LHCN-M2 (cell line): ENCODE measurements at places on chromosomes 1 and 21.

GRCh38 chr1:21289700-21290545 lies at the start of gene ECE1:
Gene ECE1 (minus strand): TSS chr1:21290463. CDS start chr1:21290414, 49 bp downstream.
- DNase-seq = no peak

GRCh38 chr1:118783095-118783758 lies 204.9 kb downstream of the TBX15 start:
- DNase-seq = no peak

DNA sequence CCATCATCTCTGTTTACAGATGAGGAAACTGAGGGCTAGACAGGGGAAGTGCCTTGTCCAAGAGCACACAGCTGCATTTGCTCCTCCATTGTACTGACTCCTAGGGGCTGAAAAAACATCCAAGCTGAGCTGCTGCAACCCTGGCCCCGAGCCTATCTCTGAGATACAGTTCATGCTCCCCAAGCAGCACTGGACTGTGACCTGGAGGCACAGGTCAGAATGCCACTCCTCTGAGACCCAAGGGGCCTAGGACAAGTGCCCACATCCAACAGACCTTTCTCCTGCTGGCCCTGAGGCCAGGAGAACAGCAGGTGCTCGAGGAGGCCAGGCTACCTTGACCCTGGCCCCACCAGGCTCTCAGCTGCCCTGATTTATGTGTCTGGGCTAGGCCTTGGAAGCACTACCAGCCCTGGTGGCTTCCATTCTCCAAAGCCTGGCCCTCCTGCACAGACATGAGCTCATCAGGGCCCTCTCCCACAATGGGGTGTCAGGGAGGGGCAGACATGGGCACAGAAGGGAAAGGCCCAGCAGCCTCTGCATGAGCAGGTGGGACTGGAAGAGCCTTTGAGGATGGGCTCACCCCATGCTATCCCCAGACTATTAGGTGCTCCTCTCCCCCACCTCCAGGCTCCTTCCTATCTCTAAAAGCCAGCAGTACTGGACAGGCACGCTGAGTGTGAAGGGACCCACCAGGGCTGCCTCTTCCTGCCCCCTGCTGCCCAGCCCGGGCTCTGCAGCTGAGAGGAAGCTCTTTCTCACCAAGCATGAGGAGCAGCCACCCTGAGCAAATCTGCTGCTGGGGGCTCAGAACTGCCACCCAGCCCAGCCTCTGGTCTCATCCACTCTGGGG lies 18.8 kb downstream of the ADGRB2 start:
- DNase-seq = peak; percentile 43

DNA sequence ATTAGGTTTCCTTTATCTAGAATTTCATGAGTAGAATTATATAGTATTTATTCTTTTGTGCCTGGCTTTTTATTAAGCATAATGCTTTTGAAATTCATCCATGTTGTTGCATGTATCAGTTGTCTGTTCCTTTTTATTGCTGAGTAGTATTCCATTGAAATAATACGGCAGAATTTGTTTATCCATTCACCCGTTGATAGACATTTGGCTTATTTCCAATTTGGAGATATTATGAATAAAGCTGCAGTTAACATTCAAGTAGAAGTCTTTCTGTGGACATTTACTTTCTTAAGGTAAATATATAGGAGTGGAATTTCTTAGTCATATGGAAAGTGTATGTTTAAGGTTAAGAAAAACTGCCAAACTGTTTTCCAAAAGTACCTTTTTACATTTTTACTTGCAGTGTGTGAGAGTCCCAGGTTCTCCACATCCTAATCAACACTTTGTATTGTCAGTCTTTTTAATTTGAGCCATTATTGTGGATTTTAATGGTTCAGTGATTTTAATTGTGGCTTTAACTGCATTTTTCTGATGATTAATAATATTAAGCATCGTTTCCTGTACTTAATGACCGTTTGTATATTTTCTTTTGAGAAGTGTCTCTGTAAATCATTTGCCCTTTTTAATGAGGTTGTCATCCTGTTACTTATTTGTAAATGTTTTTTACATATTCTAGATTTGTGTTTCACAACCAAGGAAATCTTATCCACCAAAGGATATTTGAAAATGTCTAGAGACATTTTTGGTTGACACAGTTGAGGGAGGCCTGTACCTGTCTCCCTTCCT lies 22.7 kb downstream of the KCTD3 start:
- no peak for DNase-seq

GRCh38 chr1:225942574-225942973 lies 1.6 kb upstream of the LEFTY2 start:
- DNase-seq = no peak
